ENCODE measurements at places on chromosomes 11 and 22. TPM values are rescaled to one million over a fixed set of nuclear protein-coding genes. Genes with fewer than 3 reads are reported as not detected.

GRCh38 chr22:36701965-36702621, 1.5 kb downstream of the CACNG2 start:
- H3K4me1 ChIP-seq: no peaks in the 10 kb centered on the region
- peaks cover 62% of the 10 kb centered on the region for H3K27me3 ChIP-seq
- no peaks in the 10 kb centered on the region for H3K36me3 ChIP-seq
- no peak for DNase-seq
- H3K27ac ChIP-seq: no peak overlapping the region

GRCh38 chr22:25202290-25202921, 2.7 kb downstream of the CRYBB3 start:
- no peak overlapping the region for H3K4me3 ChIP-seq
- no peaks in the 10 kb centered on the region for H3K4me1 ChIP-seq
- no peaks in the 10 kb centered on the region for H3K36me3 ChIP-seq
- DNase-seq: peak; percentile 67

GRCh38 chr11:19435306-19435989, 194.7 kb upstream of the E2F8 start:
- H3K4me1 ChIP-seq: peaks cover 9% of the 10 kb centered on the region
- H3K4me3 ChIP-seq: no peak overlapping the region
- DNase-seq: no peak
- no peaks in the 10 kb centered on the region for H3K36me3 ChIP-seq
- H3K27me3 ChIP-seq: no peaks in the 10 kb centered on the region

DNA sequence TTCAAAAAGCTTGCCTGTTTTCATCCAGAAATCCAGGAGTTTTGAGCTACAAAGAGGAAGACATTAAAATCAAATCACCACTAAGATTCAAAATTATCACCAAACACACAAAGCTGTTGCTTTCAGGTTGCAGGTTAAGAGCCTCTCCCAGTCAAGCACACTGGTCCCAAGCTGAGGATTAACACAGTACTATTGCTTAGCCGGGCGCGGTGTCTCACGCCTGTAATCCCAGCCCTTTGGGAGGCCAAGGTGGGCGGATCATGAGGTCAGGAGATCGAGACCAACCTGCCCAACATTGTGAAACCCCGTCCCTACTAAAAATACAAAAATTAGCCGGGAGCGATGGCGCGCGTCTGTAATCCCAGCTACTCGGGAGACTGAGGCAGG, 1165.1 kb downstream of the LRRC4C start:
- H3K27me3 ChIP-seq: no peaks in the 10 kb centered on the region
- H3K4me1 ChIP-seq: no peaks in the 10 kb centered on the region
- H3K36me3 ChIP-seq: no peaks in the 10 kb centered on the region
- H3K27ac ChIP-seq: no peak overlapping the region
- H3K4me3 ChIP-seq: no peak overlapping the region
- DNase-seq: no peak

DNA sequence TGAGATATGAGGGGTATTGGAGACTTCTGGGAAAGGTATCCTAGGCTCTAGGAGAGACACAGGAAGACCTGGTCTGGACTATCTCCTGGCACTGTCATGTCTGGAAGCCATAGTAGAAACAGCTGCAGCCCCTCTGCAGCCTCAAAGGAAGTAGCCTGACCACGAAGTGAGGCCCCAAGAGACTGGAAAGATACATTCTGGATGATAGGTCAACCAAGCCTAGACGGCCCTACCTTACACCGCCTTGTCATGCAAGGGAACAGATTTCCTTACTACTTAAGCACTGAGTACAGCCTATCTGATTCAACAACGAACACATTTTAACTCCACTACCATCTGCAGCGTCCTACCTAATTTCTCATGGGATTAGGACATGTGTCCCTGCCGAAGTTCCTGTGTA, 31.1 kb downstream of the UQCR10 start:
- no peak for DNase-seq
- H3K4me3 ChIP-seq: no peak overlapping the region
- H3K27ac ChIP-seq: peak overlapping the region; percentile 82

The CREB3L1 gene
- total RNA-seq: 47.4 TPM

The OR4X2 gene
- total RNA-seq: not detected

The DRD4 gene
- 1.2 TPM for total RNA-seq
